ENCODE measurements at places on chromosomes 3 and 15. TPM values are rescaled to one million over a fixed set of nuclear protein-coding genes. Genes with fewer than 3 reads are reported as not detected.

The TAGLN3 gene
- polyA plus RNA-seq: not detected

The GOLGA6L4 gene
- 1.5 TPM for polyA plus RNA-seq

The GOLGA8K gene
- 0.08 TPM for polyA plus RNA-seq

The GP9 gene
- 5.5 TPM for polyA plus RNA-seq

The C3orf49 gene
- polyA plus RNA-seq: not detected

The SEMA6D gene
- 0.52 TPM for polyA plus RNA-seq

The USP19 gene
- polyA plus RNA-seq: 26.7 TPM

The FBXL22 gene
- polyA plus RNA-seq: 1.2 TPM

The EFHB gene
- polyA plus RNA-seq: 2.0 TPM
